ENCODE measurements at places on chromosomes 13 and 19.
A peak's percentile ranks its signal among the peaks of the same experiment; 100 is the strongest.

- no peak for DNase-seq
Observed at GRCh38 chr19:42323473-42323851, 2.0 kb upstream of the MEGF8 start.

- no peak for DNase-seq
Observed at GRCh38 chr13:55869648-55870047, 1271.1 kb upstream of the PRR20A start.

DNA sequence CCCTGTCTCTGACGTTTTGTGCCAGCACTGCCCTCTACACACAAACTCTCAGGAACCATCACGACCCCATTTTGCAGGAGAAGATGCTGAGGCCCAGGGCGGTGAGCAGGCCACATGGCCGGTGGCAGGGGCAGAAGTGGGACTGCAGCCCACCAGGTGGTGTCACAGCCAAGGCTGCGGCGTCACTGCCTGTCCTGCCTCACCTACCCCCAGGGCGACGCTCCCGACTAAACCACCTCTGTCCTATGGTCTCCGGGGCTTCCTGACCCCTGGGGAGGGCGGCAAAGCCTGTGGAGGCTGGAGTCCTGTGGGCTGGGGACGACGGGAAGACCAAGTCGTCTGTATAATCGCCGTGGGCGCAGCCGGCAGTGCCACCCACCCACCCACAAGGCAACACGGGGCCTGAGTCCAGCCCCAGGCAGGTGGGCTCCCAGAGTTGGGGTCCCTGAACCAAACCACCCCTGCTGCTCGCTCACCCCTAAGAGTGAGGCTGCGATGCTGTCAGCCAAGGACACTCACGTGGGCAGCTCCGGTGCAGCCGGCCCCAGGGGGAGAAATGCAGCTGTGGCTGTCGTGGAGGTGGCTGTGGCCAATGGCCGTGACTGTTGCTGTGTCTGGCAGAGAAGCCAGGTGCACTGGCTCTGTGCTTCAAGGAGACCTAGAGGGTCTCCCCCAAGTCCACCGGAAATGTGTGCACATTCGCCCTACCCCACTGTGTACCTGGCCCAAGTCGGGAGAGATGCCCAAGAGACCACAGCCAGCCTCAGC lies 29.7 kb downstream of the RASA3 start:
- DNase-seq = no peak

- no peak for DNase-seq
Observed at GRCh38 chr19:21626924-21627697, 121.7 kb downstream of the ZNF429 start.

- no peak for DNase-seq
Observed at GRCh38 chr19:33347300-33347699, 26.2 kb upstream of the CEBPG start.

DNA sequence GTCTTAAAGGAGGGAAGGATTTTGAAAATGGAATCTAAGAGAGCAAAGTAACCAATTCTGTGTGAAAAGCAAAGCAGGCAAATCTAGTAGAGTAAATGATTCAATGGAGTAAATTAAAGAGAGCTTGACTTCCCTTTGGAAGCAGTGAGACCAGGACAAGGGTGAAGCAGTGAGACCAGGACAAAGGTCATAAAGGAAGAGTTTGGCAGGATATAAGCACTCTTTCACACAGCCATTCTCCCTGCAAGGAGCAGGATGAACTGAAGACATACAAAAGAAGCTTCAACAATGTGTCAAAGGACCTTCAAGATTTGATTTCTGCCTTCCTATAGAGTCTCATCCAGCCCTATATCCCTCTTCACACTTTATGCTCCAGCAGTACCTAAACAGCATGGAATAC lies 123.8 kb downstream of the ENOX1 start:
- no peak for DNase-seq

DNA sequence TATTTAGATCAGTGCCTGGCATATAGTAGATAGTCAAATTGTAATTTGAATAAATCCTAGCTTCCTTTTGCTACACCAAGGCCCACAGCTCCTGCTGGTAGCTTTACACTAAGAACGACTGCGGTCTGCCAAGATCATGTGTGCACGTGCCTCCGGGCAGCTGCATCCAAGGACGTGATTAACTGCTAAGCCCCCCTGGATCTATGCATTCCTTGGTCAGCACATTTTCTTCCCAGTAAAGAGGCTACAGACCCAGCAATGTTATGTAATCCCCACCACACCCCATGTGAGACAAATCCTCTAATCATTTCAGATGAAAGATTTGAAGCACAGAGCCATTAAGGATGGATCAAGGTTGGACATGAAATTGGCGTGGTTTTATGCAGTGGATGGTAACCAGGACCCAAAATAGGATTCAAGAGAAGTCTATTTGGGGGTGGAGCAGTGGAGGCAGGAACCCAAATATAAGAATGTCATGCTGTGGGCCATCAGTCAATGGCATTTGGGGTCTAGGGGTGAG lies 65.2 kb upstream of the PEG3 start:
- DNase-seq = no peak

DNA sequence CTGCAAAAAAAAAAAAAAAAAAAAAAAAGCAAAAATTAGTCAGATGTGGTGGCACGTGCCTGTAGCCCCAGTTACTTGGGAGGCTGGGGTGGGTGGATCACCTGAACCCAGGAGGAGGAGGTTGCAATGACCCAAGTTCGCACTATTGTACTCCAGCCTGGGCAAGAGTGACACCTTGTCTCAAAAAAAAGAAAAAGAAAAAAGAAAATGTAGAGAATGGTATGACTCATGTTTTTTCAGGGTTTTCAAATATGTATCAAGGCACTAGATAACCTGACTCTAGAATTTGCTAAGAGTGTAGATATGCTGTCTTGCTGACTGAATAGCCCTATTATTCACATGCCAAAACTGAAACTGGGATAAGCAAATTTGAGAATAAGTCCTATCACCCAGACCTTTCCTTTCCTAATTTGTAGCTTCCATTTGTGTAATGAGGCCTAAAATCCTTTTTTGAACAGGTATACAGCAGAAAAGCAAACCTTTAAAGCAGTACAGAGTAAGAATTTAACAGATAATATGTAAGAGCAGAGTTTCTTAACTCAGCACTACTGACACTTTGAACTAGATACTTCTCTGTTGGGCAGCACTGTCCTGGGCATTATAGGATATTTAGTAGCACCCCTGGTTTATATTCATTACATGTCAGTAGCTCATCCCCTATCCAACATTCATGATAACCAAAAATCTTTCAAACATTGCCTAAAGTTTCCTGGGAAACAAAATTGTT lies 108.6 kb downstream of the ELF1 start:
- DNase-seq = peak; percentile 28

GRCh38 chr19:21900401-21900800 lies 64.4 kb upstream of the ZNF43 start:
- DNase-seq = no peak

DNA sequence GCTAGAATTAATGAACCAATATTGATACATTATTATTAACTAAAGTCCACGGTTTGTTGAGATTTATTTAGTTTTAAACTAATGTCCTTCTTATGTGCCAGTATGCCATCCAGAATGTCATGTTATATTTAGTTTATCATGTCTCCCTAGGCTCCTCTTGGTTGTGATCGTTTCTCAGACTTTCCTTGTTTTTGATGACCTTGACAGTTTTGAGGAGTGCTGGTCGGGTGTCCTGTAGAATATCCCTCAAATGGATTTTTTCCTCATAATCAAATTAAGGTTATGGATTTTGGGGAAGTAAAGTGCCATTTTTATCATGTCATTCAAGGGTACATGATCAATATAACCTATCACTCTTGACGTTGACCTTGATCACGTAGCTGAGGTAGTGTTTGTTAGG lies 6.1 kb upstream of the ZNF45 start:
- no peak for DNase-seq

GRCh38 chr19:52945652-52946321 lies 16.9 kb downstream of the ZNF816 start:
- DNase-seq = no peak

GRCh38 chr13:95382411-95382810 lies 81.2 kb upstream of the ABCC4 start:
- no peak for DNase-seq

DNA sequence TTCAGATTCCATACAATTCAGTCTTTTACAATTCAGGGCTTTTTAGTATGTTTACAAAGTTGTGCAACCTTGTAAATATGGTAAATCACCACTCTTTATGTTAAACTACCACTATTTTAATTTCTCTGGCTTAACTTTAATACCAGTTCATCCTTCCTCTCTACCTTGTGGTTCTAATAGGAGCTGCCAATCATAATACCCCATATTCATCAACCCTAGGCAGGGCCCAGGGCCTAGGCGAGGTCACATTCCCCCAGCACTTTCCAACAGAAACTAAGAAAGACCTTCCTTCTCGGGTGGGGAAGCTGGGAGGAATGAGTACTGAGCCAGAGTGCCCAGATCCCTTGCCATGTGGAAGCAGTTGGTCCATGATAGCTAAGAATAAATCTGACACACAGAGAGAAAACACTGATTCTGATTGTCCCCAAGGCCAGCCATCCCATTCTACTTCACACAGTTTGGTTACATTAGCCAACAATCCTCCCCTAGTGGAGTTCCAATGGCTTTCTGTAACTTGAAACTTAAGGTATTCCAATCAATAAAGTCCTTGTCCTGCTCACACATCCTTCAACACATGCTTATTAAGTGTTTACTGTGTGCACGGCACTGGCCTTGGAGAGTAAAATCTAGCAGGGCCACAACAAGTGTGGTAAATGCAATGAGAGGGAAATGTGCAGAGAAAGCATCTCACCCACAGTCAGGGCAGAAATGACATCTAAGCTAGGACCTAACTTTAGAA lies 76.8 kb downstream of the NUFIP1 start:
- no peak for DNase-seq

DNA sequence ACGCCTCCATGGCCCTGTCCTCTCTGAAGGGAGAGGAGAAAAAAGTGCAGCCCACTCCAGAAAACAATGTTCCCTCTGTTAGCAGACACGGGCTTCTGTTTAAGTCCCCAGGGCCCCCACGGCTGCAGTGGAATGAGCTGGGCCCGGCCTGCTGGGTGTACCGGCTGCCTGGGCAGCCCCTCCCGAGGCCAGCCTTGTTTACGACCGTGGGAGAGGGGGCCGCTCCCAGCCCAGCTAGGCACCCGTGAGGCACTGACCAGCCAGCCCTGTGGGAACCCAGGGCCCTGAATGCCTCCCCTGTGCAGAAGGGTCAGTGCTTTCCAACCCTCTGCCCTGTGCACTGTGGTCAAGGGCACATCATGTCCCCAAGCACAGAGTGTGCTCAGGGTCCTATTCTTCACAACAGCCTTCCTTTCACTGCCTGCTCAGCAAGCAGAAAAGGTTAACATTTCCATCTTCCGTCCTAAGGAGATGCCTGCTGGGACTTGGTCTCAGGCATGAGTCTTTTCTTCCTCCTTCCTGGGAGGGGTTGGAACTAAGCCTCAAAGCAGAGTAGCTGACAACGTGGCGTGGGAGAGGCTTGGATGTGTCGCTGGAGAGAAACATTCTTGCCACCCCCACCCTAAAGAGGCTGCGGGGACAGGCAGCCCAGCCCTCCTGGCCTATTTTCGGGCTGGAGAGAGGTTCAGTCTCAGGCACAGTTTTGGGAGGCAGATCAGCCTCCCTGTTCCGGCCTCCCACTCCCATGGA lies 90.1 kb downstream of the RGCC start:
- DNase-seq = peak; percentile 56

- DNase-seq = no peak
Observed at GRCh38 chr19:28483197-28483596, 729.8 kb downstream of the UQCRFS1 start.

DNA sequence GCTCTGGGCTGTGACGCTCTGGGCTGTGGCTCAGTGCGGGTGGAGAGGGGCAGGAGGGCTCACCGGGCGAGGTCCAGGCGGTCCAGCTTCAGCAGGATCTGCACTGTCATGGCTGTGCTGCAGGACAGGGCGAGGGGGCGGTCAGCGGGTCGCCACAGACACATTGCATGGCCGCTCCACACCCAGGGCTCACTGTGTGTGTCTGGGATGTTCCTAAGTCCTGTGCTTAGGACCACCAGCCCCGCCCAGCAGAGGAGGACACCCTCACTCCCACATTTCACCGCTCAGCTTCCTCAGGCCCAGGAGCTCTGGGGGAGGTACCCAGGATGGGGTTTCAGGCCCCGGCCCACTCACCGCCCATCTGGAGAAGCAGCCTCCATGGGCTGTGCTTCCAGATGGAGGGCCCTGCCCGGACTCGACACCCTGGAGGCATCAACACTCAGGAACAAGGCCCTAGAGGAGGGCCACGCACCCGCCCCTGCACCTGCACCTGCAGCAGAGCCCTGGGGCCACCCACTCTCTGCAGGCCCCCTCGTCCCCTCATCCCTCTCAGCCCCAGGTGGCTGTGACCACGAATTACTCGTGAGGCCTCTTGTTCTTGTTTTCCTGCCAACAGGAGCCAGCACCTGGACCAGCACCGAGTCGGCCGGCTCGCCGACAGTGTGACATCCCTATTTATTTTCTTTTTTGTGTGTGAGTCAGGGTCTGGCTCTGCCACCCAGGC lies 9.7 kb upstream of the CERS1 start:
- DNase-seq = no peak

DNA sequence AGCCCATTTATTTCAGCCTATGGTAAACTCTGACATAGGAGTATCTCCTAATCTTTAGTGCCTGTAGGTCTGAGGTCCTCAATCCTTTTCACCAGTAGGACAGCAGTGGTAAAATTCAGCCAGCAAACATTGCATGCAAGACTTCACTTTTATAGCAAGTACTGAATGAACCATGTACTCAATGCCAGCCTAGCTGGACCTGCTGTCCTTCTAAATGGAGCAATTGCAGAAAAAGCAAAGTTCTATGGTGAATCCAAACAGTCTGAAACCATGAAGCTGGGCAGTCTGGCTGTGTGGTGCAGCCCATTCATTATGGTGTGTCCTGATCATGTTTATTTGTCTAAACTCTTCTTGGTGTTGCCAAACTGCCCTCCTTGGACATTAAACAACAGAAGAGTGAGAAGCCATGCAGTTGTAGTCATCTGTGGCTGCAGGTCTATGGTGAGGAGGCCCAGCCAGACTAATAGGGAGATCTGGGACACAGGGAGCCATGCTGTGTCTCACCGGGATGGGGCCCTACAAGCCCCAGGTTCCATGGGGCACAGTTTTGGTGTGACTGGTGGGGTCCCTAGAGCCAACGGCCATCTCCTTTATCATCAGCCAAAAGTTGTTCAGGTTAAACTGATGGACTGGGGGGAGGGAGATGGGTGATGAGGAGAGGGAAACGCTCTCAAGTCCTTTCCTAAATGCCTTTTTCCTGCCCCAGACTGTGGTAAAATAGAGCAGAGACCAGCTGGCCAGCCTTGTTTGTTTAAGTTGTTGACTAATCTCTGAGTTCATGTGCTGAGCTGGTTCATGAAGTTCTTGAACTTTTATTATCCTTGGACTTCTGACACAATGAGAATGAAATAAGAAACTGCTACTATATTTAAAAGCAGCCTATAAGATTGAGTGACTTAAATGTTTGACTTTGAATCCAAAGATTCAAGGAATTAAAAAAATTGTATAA lies 20.6 kb upstream of the TNFSF11 start:
- peak; percentile 32 for DNase-seq

GRCh38 chr19:13026462-13027370 lies 31.4 kb downstream of the NFIX start:
- DNase-seq = peak; percentile 37

DNA sequence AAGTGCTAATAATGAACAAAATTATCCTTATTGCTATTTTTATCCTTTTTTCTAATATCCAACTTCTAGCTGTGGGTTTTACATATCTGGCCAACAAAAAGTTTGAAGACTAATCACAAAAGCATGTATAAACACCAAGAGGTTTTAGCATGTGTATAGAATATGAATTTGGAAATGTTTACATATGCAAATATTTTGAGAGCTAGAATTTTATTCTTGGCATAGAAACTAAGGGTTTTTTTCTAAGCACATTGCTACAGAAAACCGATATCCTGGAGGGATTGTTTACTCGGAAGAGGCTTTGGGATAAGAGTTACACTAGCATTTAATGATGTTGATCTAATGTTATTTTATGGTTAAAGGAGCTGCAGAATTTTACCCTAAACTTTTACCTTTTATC lies 392.1 kb downstream of the EFNB2 start:
- peak; percentile 83 for DNase-seq

Measured in fibroblast of skin of scalp (primary cell).